ENCODE measurements at places on chromosomes 3 and 15.
A peak's percentile ranks its signal among the peaks of the same experiment; 100 is the strongest.

GRCh38 chr3:135849827-135850226 is 115.7 kb upstream of the PPP2R3A start:
- DNase-seq, result no peak

DNA sequence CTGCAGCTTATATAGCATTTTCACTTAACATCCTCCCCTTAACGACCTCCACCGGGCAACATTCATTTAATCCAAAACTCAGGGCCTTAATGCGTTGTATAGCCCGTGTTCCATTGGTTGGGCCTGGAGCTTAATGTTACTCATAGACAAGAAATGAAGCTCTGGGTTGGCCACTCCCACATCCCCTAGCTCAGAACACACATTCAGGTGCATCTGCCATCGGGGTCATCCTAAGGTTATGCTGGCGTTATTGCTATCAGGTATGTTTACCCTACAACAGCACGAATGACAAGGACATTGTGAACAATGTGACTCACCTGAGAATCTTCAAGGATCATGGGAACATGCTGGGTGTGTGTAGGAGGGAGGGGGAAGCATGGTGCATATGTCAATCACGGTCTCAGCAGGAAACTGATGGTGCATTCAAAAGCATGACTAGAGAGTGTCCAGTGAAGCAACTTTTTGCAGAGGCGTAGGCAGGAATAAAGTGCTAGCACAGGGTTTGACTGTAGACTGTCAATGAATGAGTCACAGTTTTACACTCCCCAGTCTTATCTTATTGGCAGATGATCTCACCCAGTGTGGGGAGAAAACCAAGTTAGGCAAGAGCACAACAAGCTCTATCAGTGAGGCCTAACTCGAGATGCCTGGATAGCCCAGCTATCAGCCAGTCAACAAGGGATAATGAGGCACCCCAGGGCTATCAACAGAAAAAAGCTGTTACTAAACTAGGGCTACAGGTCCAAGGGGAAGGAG is 402.1 kb upstream of the MCTP2 start:
- DNase-seq, result no peak

GRCh38 chr3:15300323-15301078 is 31.9 kb downstream of the SH3BP5 start:
- DNase-seq, result no peak

- DNase-seq, result no peak
Observed at GRCh38 chr15:78502641-78503040, 4.7 kb upstream of the HYKK start.

GRCh38 chr15:29309139-29309538 is 39.5 kb upstream of the NSMCE3 start:
- no peak for DNase-seq

DNA sequence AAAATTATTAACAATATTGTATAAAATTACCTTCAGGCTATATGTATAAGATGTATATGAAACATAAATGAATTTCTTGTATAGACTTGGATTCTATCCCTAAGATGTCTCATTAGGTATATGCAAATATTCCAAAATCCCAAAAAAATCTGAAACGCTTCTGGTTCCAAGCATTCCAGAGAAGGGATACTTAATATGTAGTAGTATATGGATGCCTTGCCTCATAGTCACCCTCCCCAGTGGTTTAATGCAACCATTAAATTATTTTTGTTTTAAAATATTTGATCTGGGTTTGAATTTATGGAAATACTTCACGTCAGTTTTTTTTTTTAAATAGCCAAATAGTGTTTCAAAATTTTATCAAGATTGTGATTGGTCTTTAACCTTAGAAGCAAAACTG is 27.2 kb downstream of the PLCL2 start:
- no peak for DNase-seq

DNA sequence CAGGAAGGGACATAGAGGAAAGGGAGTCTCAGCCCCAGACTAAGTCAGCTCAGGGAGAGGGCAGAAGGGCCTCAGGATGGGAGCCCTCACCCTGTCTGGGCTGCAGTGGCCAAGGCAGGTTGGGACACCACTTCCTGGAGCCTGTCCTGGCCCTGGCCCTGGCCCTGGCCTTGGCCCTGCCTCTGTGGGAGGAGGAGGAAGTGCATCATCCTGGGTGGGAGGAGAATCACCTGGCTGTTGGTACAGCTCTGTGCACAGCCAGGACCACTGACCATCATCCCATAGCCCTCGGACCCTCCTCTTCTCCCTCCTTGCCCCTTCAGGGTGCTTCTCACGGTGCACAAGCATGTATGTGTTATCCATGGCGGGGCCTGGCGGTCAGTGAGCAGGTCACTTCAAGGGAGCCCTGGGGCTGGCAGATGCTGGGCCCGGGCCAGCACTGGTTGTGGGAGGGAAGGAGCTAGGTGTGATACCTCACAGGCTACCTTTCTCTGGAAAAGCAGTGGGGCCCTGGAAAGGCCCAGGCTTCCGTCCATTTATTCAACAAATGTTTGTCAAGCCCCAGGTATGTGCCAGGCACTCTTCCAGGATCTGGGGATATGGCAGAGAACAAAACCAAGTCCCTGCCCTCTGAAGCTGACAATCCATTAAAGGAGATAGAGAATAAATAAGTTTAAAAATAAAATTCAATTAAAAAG is 8.2 kb upstream of the APEH start:
- no peak for DNase-seq

GRCh38 chr15:33778852-33779251 is 189.4 kb upstream of the CHRM5 start:
- no peak for DNase-seq

GRCh38 chr3:46289966-46290365 is 47.7 kb downstream of the CCR3 start:
- no peak for DNase-seq

GRCh38 chr3:55198554-55198953 is 270.7 kb upstream of the LRTM1 start:
- no peak for DNase-seq

- DNase-seq, result no peak
Observed at GRCh38 chr3:182165234-182165633, 453.5 kb downstream of the SOX2 start.

- no peak for DNase-seq
Observed at GRCh38 chr15:22968366-22968765, 11.8 kb downstream of the CYFIP1 start.

- no peak for DNase-seq
Observed at GRCh38 chr15:27851858-27852210, 247.3 kb downstream of the OCA2 start.

GRCh38 chr3:123152687-123153086 is 49.1 kb upstream of the SEC22A start:
- DNase-seq, result no peak

GRCh38 chr3:38582316-38582715 is 67.2 kb downstream of the SCN5A start:
- DNase-seq, result peak; percentile 5

DNA sequence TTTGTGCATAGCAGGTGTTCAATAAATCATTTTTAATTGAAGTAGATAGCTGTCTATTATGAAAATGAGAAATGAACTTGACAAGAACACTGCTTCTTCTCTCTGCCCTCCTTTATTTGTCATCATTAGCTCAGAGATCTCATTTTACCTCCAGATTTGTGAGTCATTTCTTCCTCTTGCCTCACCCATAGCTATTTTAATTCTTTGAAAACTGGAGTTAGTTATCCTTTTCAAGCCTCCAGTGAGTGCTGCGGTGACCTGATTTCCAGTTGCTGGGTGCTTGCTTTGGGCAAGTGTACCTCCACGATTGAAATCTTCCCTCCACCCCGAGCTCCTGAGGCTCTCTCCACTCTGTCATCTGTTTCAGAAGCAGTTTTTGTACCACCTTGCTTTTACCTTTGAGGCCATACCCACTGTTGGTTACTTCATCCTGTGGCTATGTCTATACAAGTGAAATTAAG is 114.6 kb downstream of the NFKBIZ start:
- DNase-seq, result no peak

DNA sequence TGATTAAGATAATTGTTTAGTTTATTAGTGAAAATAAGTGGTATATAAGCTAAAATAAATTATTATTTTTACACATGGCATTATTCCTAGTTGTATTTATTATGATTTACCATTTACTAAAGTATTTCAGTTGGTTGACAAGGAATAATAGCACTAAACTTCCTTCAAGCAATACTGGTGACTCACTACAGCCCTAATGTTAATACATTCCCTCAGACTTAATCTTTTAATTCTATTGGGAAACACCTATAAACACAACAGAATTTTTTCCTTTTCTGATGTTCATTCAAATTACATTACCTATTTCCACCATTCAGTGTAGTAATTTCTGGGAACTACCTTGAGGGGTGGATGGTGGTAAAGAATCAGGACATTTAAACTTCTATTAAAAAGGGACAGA is 264.0 kb downstream of the TIGIT start:
- DNase-seq, result no peak

- DNase-seq, result no peak
Observed at GRCh38 chr3:94303266-94303665, 240.4 kb downstream of the NSUN3 start.

GRCh38 chr15:90648137-90649070 is 68.7 kb upstream of the BLM start:
- no peak for DNase-seq

DNA sequence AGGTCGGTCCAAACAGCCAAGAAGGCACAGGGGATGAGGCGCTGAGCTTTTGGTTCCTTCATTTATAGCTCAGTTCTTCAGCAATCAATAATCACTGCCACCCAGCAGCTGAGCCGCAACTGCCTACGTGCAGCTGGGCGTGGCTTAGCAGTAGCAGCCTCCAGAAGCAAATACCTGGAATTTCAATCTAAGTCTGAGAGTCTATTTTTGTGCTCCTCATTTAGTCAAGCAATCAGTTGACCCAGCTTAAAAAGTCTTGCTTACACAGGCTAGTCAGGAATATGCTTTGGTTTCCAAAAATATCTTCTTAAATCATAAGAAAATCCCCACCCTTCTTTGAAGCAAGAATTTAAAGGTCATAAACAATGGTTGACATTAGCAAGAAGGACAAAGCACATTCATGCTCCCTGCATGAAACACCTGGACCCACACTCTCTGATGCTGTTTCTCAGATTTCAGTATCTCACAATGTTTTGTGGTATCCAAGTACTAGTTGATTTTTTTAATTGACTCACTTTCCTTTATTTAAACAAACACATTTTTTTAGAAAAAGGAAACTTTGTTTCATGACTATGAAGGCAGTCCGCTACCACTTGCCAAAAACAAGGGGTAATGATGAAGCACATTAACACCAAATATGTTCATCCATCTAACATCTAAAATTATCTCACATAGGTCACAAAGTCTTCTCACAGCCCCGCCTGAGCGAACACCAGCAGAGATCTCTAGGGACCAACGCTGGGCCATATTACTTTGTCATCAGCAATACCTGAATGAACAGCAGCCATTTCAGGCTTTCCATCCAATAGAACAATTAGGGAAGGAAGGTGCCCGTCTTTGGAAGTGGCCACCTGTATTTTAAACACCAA is 106.1 kb downstream of the OXNAD1 start:
- DNase-seq, result peak; percentile 32

- no peak for DNase-seq
Observed at GRCh38 chr15:82710208-82710555, 507 bp upstream of the AP3B2 start.

- DNase-seq, result no peak
Observed at GRCh38 chr15:99021027-99021627, 13.5 kb upstream of the PGPEP1L start.

DNA sequence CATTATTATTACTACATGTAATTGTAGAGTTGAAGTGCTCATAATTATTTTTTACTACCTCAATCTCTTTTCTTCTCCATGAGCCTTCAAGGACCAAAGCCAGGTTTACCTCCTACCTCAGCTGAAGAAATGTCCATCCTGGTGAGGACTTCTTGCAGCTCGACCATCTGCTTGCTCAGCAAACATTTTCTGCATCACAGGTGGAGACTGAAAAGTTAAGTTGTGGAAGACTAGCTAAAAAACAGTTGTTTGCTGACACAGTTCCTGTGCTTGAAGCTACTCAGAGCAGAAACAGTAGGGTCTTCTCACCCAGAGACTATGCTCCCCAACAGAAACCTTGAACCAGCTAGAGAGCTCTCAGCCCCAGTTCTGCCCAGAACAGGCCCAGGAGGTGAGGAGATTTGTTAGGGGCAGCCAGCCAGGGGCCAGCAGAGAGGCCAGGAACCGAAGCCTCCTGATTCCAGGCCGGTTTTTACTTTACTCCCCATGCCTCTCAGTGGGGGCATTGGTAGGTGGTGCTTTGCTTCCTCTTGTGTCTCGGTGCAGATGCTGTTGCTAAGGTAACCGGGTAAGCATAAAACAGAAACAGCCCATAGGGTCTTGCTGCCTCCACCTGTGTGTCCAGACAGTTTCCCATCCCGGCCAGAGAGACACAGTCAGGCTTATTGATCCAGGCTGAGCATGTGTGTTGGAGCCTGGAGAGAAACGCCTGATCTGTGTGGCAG is 54.9 kb downstream of the CCNL1 start:
- no peak for DNase-seq

DNA sequence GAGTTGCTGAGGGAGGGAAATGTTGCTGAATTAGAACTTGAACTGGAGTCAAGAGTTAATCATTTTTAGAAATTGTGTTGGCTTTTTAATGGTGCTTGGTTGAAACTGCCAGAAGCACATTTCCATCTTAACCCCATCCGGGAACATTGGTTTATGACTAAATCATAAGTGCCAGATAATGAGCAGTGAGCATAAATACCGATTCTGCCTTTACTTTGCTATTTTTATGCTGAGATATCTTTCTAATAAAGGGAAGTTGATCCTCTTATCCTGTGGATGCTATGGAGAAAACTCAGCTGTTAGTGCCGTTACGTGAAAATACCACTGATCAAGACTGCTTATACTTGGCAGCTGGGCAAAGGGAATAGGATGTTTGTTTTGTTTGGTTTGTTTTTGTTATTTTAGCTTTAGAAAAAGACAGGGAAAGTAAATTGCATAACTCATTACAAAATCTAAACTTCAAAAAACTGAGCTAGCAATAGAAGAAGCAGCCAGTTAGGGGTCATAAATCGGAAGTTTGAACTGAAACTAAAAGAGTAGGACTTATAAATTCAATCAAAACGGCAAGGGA is 813.1 kb downstream of the NAALADL2 start:
- no peak for DNase-seq

DNA sequence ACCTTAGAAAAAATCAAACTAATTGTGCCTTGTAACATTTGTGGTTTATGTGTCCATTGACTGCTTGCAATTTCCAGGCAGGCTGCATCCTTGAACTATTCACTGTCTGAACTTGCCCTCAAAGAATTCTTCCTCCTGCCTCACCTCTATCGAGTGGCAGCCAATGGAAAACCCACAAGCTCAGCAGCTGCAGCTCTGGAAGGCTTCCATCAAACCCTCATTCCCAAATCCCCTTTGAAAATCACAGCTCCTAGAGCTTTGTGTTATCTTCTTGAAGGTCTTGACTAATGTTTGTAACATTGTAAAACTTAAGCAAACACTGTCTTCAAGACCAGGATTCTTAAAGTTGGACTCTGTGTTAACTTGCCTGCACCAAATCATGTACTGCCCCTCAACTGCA is 81.1 kb downstream of the FILIP1L start:
- DNase-seq, result no peak

DNA sequence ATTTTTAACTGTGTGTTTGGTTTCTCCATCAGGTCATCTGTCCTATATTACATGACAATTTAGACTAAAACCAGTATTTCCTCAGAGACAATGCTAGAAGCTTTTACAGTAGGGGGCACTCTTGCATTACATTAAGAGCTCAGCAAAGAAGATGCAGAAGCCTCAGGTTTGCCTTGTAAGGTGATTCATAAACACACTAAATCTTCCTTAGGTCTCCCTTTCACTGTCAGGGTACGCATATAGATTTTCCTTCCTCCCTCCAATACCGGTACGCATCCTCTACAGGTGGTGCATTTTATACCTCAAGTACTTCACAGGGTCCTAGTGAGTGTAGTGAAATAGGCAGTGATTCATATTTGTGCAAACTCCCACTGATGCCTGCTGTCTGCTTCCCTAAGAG is 46.5 kb downstream of the CD86 start:
- no peak for DNase-seq

- no peak for DNase-seq
Observed at GRCh38 chr3:129453732-129454131, 13.7 kb downstream of the IFT122 start.
